ENCODE measurements at places on chromosomes 11 and 22. TPM values are rescaled to one million over a fixed set of nuclear protein-coding genes. Genes with fewer than 3 reads are reported as not detected.
A peak's percentile ranks its signal among the peaks of the same experiment; 100 is the strongest.

The EIF1AD gene
- total RNA-seq = 53.5 TPM

The FAM180B gene
- not detected for total RNA-seq

The POU2F3 gene
- not detected for total RNA-seq

The UPB1 gene
- 0.31 TPM for total RNA-seq

The CASP12 gene
- not detected for total RNA-seq

The SEPTIN3 gene
- total RNA-seq = 0.21 TPM

The IL18 gene
- 0.26 TPM for total RNA-seq

DNA sequence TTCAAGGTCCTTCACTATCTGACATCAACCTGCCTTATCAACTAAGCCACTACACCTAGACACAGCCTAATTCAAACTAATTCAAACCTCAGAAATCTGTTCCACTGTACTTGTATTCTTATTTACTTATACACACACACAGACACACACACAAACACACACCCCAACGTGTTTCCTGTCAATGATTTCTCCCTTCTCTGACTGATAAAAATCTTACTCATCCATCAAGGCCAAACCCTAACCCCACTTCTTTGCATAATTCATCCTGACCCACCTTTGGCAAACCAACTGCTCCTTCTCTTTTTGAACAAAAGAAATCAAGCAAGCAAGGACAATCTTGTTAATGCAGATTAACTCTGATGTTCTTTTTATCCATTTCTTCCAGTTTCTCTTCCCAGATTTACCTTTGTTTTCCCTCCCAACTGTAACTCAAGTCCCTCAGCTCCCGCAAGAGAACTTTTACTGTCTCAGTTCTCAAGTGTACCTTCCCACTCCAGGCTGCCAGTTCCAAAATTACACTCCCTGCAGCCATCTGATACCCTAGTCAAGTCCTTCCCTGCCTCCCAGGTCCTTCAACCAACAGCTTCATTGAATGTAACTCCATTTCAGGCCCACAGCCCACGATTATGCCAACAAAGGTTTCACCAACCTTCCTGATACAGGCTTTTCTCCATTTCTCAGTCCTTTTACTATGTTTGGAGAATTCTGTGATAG, 78.3 kb downstream of the PAK1 start:
- no peak overlapping the region for H3K27ac ChIP-seq
- H3K36me3 ChIP-seq = peaks cover 31% of the 10 kb centered on the region
- H3K4me1 ChIP-seq = peaks cover 6% of the 10 kb centered on the region

DNA sequence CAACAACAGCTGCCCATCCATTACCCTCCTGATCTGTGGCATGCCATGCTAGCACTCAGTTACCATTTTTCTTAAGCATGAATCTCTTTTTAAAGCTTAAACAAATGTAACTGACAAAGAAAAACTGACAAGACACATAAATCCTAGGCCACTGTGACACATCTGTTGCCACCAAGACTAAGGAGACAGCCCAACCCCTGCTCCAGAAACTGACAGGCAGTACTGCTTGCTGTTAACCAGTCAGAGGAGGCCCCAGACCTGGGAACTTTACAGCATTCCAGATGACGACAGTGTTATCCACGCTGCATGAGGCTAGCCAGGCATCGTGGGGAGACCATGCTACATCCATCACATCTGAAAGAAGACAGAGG, 33.8 kb downstream of the HIRA start:
- H3K4me1 ChIP-seq = peaks cover 2% of the 10 kb centered on the region
- no peak for DNase-seq
- no peak overlapping the region for H3K4me3 ChIP-seq
- no peaks in the 10 kb centered on the region for H3K27me3 ChIP-seq
- peaks cover 48% of the 10 kb centered on the region for H3K36me3 ChIP-seq

GRCh38 chr11:63362196-63362793, 7.3 kb upstream of the SLC22A9 start:
- no peak overlapping the region for H3K4me3 ChIP-seq
- DNase-seq = no peak
- no peaks in the 10 kb centered on the region for H3K36me3 ChIP-seq
- no peak overlapping the region for H3K27ac ChIP-seq
- H3K27me3 ChIP-seq = peaks cover 10% of the 10 kb centered on the region

DNA sequence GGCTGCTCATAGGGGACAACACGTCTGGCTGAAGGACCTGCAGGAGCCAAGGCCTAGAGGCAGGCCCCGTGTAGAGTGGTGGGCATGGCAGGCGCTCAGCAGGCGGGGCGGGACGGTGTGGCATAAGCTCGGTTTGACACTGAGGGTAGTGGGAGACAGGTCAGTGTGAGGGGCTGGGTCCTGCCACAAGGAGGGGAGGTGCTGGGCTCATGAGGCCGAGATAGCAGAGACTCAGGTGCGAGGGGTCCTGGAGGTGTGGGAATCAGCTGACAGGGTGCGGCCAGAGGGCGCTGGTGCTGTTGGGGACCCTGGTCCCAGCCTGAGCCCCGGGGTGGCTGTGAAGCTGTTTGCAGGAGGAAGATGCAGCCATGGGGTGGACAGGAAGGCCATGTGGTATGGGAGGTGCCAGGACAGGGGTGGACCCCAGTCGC, 6.7 kb downstream of the SLC22A12 start:
- H3K27ac ChIP-seq = no peak overlapping the region
- DNase-seq = no peak
- H3K4me1 ChIP-seq = no peaks in the 10 kb centered on the region
- H3K36me3 ChIP-seq = no peaks in the 10 kb centered on the region
- H3K4me3 ChIP-seq = no peak overlapping the region

DNA sequence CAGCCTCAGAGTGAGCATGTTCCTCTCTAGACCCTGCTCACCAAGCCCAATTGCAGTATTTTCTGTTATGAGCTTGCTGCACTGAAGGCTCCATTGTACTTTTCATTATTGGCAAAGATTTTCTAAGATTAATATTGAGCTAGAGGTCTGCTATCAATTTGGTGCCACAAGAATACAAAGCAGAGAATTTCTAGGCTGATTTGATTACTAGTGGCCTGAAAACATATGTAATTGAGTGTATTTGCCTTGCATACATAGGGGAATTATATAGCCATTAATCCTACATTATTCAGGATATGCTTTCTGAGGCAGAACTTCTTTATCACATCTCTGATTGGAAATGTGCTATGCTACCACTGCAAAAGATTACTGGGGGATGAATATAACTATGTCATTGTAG, 322.9 kb upstream of the ZC3H12C start:
- DNase-seq = no peak
- no peak overlapping the region for H3K4me3 ChIP-seq
- H3K36me3 ChIP-seq = no peaks in the 10 kb centered on the region
- H3K27me3 ChIP-seq = no peaks in the 10 kb centered on the region

- no peaks in the 10 kb centered on the region for H3K4me1 ChIP-seq
- no peak for DNase-seq
- no peak overlapping the region for H3K27ac ChIP-seq
- no peaks in the 10 kb centered on the region for H3K27me3 ChIP-seq
- no peak overlapping the region for H3K4me3 ChIP-seq
Measured at GRCh38 chr11:17000987-17001386, 13.2 kb downstream of the PLEKHA7 start.

DNA sequence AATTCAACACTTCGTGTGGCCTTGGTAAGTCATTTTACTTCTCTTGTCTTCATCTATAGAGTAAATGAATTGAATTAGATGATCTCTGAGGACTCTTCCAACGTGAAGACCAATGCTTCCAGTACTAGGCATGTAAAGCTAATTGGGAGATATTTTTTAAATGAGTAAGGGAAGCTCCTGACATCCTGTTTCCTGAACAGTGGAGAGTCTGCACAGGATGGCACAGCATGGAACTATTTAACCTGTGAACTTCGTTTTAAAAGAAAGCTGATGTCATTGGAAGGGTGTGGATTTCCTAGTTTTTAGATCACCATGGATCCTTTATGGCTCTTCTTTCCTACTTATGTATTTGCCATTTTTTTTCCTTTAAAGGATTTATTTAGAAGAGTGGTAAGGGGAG, 48.4 kb upstream of the HSD17B12 start:
- no peak overlapping the region for H3K27ac ChIP-seq
- H3K36me3 ChIP-seq = no peaks in the 10 kb centered on the region
- peaks cover 42% of the 10 kb centered on the region for H3K27me3 ChIP-seq
- DNase-seq = no peak

GRCh38 chr11:64364911-64365310, 5.9 kb downstream of the RPS6KA4 start:
- H3K4me1 ChIP-seq = peaks cover 20% of the 10 kb centered on the region
- no peak overlapping the region for H3K27ac ChIP-seq
- no peak for DNase-seq
- no peaks in the 10 kb centered on the region for H3K27me3 ChIP-seq

DNA sequence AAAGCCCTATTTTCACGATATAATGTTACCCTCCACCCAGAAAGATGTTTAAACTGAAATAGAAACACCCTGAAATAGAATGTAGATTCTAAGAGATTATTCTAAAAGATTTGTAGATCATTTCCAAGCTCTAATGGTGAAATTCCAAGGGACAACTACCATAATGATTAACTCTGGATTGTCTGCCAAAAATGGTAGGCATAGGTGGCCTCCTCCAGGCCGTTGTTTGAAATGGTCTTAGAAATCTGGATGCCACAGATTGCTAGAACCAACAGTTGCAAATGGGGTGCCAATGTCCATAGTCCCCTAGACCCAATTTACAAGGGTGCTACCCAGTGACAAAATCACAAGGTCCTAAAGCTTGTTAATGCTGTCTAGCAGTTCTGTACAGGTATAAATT, 6.7 kb upstream of the SLC6A5 start:
- H3K36me3 ChIP-seq = no peaks in the 10 kb centered on the region
- no peak overlapping the region for H3K27ac ChIP-seq
- H3K27me3 ChIP-seq = peaks cover 31% of the 10 kb centered on the region

GRCh38 chr22:44920183-44920582, 89.6 kb downstream of the PHF21B start:
- H3K27me3 ChIP-seq = peaks cover 3% of the 10 kb centered on the region
- H3K36me3 ChIP-seq = no peaks in the 10 kb centered on the region
- H3K4me1 ChIP-seq = no peaks in the 10 kb centered on the region
- H3K27ac ChIP-seq = no peak overlapping the region
- DNase-seq = no peak

- no peaks in the 10 kb centered on the region for H3K27me3 ChIP-seq
- H3K4me1 ChIP-seq = peaks cover 50% of the 10 kb centered on the region
- peaks cover 44% of the 10 kb centered on the region for H3K36me3 ChIP-seq
- peak overlapping the region; percentile 81 for H3K4me3 ChIP-seq
Measured at GRCh38 chr22:19430890-19431541, 517 bp downstream of the HIRA start.

- no peaks in the 10 kb centered on the region for H3K36me3 ChIP-seq
- H3K27ac ChIP-seq = no peak overlapping the region
- H3K27me3 ChIP-seq = peaks cover 4% of the 10 kb centered on the region
- no peaks in the 10 kb centered on the region for H3K4me1 ChIP-seq
- H3K4me3 ChIP-seq = no peak overlapping the region
Measured at GRCh38 chr11:44876906-44877305, 73.8 kb downstream of the TP53I11 start.

Data from activated CD8-positive, alpha-beta T cell treated with anti-CD3 and anti-CD28 coated beads, Interleukin-2, amount 10 ng/mL, durations not matched to agents 7 days and 5 days (primary cell).